CD4-positive, alpha-beta T cell treated with Interleukin-1 beta for 1 hour (primary cell): ENCODE measurements at places on chromosomes 12 and 14.

GRCh38 chr12:110555577-110556406, 27.3 kb downstream of the PPTC7 start:
- DNase-seq, result no peak

DNA sequence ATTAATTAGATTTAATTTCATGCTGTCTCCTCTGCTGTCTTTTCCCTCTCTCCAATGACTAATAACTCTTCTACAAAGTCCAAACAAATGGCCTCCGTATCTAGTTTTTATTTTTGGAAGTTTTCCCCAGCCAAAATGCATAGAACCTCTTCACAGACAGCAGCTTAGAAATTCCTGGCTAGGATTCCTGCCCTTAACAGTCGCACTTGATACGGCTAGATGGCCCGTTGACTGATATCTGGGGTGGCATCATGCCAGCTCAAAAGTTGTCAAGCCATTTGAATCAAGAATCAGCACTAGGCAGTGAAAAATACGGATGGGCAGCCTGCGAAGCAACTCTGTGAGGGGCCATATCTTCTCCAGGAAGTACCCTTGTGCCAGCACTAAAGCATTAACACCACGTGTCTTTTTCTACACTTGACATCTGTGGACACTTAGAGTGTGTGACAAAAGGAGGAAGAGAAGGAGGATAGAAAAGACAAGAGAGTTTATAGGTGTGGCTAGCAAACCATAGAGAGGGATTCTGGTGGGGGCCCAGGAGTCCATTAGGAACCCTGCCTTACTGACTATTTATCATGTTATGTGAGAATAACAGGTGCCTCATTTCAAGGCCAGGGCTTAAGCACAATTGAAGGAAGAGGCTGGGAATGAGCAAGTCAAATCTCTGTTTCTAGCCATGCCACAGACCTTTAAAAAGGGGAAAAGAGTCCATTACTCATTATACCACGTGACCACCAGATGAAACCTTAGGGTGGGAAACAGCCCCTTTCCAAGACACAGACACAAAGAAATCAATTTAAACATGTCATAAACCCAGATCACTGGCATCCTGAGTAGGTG, 39.2 kb upstream of the KRR1 start:
- DNase-seq, result no peak

DNA sequence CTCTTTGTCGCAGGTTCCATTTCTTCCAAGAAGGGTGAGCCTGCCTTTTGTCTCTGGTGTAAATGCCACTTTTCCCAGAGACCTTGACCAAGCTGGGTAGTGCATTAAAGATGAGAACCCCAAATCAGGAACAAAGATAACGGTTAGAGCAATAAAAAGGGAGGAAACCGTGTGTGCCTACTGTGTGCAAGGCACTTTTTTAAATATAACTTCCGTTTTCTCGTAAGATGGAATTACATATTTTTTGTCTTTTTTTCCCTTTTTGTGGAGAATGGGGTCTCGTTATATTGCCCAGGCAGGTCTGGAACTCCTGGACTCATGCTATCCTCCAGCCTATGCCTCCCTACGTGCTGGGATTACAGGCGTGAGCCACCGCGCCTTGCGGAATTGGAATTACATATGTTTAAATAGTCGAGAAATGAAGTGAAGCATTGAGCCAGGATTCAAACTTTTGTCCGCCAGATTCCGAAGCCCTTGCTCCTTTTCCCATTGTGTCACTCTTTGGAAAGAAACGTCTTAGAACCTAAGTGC, 506 bp upstream of the NABP2 start:
- no peak for DNase-seq

GRCh38 chr12:26767865-26768264, 65.1 kb downstream of the ITPR2 start:
- no peak for DNase-seq

GRCh38 chr12:41701943-41702601, 442.6 kb downstream of the GXYLT1 start:
- no peak for DNase-seq

GRCh38 chr12:66251049-66251448, 51.2 kb upstream of the HELB start:
- DNase-seq, result no peak

DNA sequence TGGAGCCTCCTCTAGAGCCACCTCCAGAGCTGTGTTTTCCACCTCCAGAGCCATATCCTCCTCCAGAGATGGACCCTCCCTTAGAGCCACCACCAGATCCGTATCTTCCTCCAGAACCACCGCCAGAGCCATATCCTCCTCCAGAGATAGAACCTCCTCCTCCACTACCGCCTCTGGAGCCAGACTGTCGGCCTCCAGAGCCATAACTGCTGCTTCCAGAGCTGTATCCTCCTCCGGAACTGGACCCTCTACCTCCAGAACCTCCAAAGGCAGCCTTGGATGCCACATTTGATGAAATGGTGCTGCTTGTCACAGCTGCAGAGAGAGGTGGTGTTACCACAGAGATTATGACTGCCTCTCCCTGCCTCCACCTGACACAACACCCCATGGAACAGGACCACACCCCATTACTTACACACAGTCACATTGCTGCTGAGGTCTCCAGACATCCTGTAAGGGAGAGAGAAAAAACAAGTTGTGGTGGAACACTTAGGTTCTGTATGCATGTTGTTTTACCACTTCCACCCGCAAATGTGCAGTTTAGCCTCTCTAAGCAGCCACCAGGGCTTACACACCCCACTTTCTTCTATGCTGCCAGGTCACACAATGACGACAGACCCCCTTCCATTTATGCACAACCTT, 6.8 kb downstream of the KRT2 start:
- peak; percentile 51 for DNase-seq

GRCh38 chr14:30373053-30373452, 185.9 kb upstream of the G2E3 start:
- DNase-seq, result no peak

GRCh38 chr14:76775695-76776427, 14.6 kb downstream of the VASH1 start:
- no peak for DNase-seq

GRCh38 chr12:108297895-108298760, 41.0 kb downstream of the CMKLR1 start:
- no peak for DNase-seq

- no peak for DNase-seq
These were observed 66.8 kb downstream of the MOK start for GRCh38 chr14:102238131-102238530.

DNA sequence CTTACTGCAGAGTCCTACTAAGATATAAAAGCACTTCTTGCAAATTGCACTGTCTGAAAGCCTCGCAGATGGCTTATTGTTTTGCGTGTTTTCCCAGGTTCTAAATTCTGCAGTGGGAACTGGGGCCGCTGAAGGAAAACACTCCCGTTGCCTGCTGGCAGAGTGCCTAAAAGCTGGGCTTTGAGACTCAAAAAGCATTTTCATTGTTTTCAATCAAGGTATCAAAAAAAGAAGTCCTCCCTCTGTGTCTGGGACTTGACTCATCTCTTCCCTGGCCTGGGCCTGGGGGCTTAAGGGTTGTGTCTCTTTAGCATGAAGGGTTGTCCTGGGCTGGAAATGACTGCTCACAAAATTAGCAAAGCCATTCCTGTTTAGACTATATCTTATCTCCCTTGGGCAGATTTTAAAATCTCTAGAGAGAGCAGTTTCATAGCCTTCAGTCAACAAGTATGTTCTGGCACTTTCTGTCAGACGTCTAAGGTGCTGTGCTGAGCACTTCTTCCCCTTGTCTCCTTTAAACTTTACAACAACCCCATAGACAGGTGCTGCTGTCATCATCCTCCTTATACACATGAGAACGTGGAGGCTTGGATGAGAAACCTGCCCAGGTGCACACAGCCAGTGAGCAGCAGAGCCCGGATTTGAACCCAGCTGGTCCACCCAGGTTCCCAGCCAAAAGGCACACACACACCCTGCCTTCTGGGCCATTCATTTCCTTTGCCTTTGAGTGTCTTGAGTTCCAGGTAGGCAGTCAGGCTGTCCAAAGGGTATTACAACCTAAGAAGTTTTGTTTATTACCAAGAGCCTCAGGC, 31.1 kb downstream of the ELK3 start:
- DNase-seq, result no peak

GRCh38 chr12:117084405-117085317, 14.6 kb downstream of the TESC start:
- no peak for DNase-seq

GRCh38 chr12:50110762-50111351, 1.2 kb upstream of the COX14 start:
- DNase-seq, result no peak

- DNase-seq, result no peak
These were observed 20.7 kb downstream of the ATXN2 start for GRCh38 chr12:111578276-111578970.

- no peak for DNase-seq
These were observed 383.3 kb downstream of the ALG10 start for GRCh38 chr12:34405286-34406227.

DNA sequence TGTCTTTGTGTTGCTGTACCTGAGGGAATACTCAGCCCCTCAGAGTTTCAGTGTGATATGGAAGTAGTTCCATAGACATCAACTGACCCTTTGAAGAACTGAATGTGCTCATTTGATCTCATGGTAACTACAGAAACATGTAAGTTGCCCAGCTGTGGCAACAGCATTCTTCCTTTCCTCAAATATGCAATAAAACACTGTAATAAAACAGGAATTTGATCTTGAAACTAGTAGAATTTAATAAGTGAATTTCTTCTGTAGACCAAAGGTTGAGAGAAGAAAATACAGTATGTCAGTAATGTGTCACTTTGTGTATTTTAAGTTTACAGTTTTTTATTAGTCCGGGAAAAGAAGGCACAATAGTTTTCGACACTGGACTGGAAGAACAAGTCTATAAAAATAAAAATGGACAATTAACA, 31.9 kb downstream of the KCTD10 start:
- DNase-seq, result no peak

- DNase-seq, result no peak
These were observed 718.0 kb downstream of the C12orf50 start for GRCh38 chr12:87311206-87311605.

GRCh38 chr12:115343601-115344000, 659.6 kb upstream of the TBX3 start:
- DNase-seq, result no peak

- DNase-seq, result peak; percentile 64
These were observed 429.1 kb downstream of the RAD51B start for GRCh38 chr14:68248481-68249255.

GRCh38 chr12:6957741-6958608, 6.8 kb downstream of the PTPN6 start:
- DNase-seq, result no peak

DNA sequence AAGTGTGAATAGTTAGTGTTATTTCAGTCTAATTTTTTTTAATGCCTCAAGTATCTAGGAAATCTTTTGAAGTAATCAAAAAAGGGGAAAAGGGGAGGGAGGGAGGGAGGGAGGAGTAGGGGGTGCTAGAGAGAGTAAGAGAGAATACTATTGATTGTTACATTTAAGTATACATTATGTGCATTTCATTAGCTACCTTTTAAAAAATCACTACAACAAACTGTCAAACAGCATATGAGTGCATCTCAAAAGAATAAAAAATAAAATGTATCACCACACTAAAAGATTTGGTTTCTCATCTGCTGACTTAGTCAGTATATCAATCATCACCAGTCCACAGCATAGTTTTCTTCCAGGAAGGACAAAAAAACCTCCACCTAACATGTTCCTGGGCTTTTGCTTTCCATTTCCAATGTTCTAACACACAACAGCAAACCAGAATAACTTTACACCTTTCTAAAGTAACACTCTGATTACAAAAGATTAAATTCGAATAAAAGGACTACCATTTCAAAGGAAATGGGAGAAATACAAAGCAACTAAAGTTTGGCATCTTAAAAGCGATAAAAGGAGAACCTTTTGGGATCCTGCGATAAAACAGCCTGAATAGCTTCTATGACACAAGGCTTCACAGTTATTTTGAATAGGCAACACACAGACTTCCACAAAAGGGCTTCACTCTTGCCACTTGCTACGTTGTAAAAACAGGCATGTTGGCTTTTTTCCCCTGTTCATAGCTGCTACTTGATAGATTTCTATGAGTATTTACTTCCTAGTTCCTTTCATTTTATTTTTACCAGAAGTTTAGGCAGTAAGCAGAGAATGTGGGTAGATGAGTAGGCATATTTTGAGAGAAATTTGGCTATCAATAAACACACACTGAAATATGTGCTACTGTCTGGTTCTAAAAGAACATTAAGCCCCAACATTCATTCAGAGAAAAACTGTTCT, 160.9 kb downstream of the EPS8 start:
- DNase-seq, result no peak

- DNase-seq, result no peak
These were observed 5.5 kb upstream of the GPR19 start for GRCh38 chr12:12701457-12701856.

- peak; percentile 9 for DNase-seq
These were observed 6.6 kb downstream of the PPHLN1 start for GRCh38 chr12:42332301-42333285.

- DNase-seq, result peak; percentile 42
These were observed 26.0 kb downstream of the PPFIBP1 start for GRCh38 chr12:27549801-27550652.

DNA sequence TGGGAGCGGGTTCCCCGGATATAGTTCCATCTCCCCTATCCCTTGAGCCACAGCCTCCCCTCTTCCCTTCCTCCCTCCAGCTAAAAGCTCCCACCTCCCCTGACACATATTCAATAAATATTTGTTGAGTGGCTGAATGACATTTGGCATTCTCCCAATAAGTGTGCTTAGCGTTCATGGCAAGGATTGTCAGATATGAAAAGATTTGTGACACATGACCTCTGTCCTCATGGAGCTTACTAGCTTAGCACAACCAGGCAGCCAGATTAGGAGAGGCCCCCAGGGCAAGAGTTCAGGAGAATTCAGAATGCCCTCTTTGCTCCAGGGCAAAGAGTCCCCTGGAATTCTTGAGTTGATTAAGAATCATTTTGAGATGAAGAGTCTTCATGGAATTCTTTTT, 22.5 kb upstream of the SLC6A12 start:
- no peak for DNase-seq

GRCh38 chr12:80846952-80847351, 90.8 kb downstream of the LIN7A start:
- no peak for DNase-seq

- DNase-seq, result no peak
These were observed 45.9 kb upstream of the SLC24A4 start for GRCh38 chr14:92277031-92277430.

DNA sequence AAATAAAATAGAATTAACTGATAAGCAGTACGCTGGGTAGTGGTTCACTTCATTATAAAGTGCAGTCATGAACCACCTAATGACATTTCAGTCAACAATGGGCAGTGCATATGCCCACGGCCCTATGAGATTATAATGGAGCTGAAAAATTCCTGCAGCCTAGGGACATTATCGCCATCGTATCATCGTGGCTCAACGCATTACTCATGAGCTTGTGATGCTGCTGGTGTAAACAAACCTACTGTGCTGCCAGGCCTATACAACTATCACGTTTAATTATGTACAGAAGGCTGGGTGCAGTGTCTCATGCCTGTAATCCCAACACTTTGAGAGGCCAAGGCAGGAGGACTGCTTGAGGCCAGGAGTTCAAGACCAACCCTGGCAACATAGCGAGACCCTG, 62.3 kb upstream of the TMEM263 start:
- no peak for DNase-seq

- peak; percentile 31 for DNase-seq
These were observed 105.0 kb downstream of the CMKLR1 start for GRCh38 chr12:108234158-108234557.

- no peak for DNase-seq
These were observed 185.6 kb downstream of the TMEM121 start for GRCh38 chr14:105711841-105712460.

- DNase-seq, result no peak
These were observed 16.3 kb downstream of the CREBL2 start for GRCh38 chr12:12628013-12628412.

GRCh38 chr14:103546652-103547454, 15.6 kb downstream of the BAG5 start:
- DNase-seq, result peak; percentile 72
